ENCODE measurements at places on chromosomes 12 and 14. TPM values are rescaled to one million over a fixed set of nuclear protein-coding genes. Genes with fewer than 3 reads are reported as not detected.

The TSPAN11 gene
- 7.4 TPM for total RNA-seq

The LALBA gene
- not detected for total RNA-seq

The TCL1B gene
- not detected for total RNA-seq

The MUCL1 gene
- total RNA-seq, result not detected

The PROX2 gene
- not detected for total RNA-seq

The GOLGA5 gene
- total RNA-seq, result 31.6 TPM

The HOXC6 gene
- under 0.01 TPM for total RNA-seq

The PIP4K2C gene
- total RNA-seq, result 12.0 TPM

The KCNC2 gene
- not detected for total RNA-seq

The DPPA3 gene
- not detected for total RNA-seq

The LRRC9 gene
- total RNA-seq, result not detected

The NAV3 gene
- total RNA-seq, result 8.6 TPM

The CRADD gene
- 9.9 TPM for total RNA-seq

The TNS2 gene
- total RNA-seq, result 19.1 TPM

The SLCO1B3 gene
- total RNA-seq, result not detected

The IL31 gene
- not detected for total RNA-seq

The EML5 gene
- 0.09 TPM for total RNA-seq

The CIROP gene
- not detected for total RNA-seq

The ESPL1 gene
- 1.3 TPM for total RNA-seq

The PARPBP gene
- 4.4 TPM for total RNA-seq

The HRK gene
- not detected for total RNA-seq

The TEX52 gene
- total RNA-seq, result under 0.01 TPM

The PLEKHG7 gene
- total RNA-seq, result not detected

The ISCA2 gene
- total RNA-seq, result 11.1 TPM

The GPRC5A gene
- total RNA-seq, result 0.60 TPM

The MGAT2 gene
- 53.7 TPM for total RNA-seq

The NFE2 gene
- total RNA-seq, result not detected

The CCDC196 gene
- total RNA-seq, result not detected

The CTSG gene
- not detected for total RNA-seq

The KRT79 gene
- not detected for total RNA-seq

The HSPA2 gene
- total RNA-seq, result 7.2 TPM

The KRT74 gene
- total RNA-seq, result not detected

The RNF31 gene
- 22.1 TPM for total RNA-seq

The LTB4R2 gene
- total RNA-seq, result 3.1 TPM

The SSPN gene
- total RNA-seq, result 0.76 TPM

The PRB2 gene
- total RNA-seq, result not detected

The DDN gene
- total RNA-seq, result 0.11 TPM

The NRIP2 gene
- total RNA-seq, result not detected

The PTPRO gene
- not detected for total RNA-seq

The HSPB8 gene
- 0.98 TPM for total RNA-seq

The PAX9 gene
- under 0.01 TPM for total RNA-seq

The CDCA4 gene
- 21.3 TPM for total RNA-seq

The CABP1 gene
- total RNA-seq, result not detected

The INHBC gene
- total RNA-seq, result not detected

The TMEM117 gene
- total RNA-seq, result 7.5 TPM

The TMTC1 gene
- total RNA-seq, result 15.5 TPM

The FAM186B gene
- total RNA-seq, result 0.11 TPM

The RASSF8 gene
- 39.3 TPM for total RNA-seq

The VASH1 gene
- total RNA-seq, result 8.3 TPM

The P2RX2 gene
- total RNA-seq, result not detected

The HOMEZ gene
- 3.3 TPM for total RNA-seq

The C1QL4 gene
- not detected for total RNA-seq

The TTC9 gene
- total RNA-seq, result 0.52 TPM

The FAR2 gene
- total RNA-seq, result 60.5 TPM

The RFX4 gene
- total RNA-seq, result not detected

The TFCP2 gene
- total RNA-seq, result 16.1 TPM

Data from dermis lymphatic vessel endothelial cell (primary cell).